ENCODE measurements at places on chromosomes 1 and 21.

DNA sequence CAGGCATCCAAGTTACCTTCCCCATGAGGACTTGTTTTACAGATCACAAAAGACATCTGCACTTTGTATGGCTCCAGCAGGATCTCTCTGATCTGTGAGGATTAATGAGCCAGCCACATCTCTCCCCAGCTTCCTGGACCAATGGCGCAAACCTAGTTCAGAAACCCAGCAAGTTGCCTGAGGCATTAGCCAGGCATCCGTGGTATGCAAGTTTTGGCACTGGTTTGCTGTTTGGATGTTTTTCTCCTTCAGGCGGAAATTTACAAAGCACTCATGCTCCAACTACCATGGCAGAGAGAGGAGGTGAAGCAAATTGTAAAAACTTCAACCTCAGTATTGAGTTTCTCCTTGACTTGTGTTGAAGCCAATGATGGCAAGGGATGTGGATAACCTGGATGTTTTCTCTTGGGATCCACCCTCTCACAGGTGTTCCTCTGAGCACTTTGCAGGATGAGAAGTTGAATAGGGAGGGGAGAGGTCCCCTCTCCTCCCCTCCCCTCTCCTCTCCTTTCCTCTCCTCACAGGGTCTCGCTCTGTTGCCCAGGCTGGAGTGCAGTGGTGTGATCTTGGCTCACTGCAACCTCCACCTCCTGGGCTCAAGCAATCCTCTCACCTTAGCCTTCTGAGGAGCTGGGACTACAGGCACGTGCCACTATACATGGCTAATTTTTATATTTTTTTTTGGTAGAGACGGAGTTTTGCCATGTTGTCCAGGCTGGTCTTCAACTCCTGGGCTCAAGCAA lies 25.6 kb upstream of the ENO1 start:
- DNase-seq: no peak

- no peak for DNase-seq
Observed at GRCh38 chr21:22516230-22516629, 1518.0 kb downstream of the NCAM2 start.

GRCh38 chr1:243730487-243731150 lies 119.4 kb downstream of the AKT3 start:
- DNase-seq: no peak

GRCh38 chr1:160884579-160884978 lies 401 bp downstream of the ITLN1 start:
- DNase-seq: no peak

DNA sequence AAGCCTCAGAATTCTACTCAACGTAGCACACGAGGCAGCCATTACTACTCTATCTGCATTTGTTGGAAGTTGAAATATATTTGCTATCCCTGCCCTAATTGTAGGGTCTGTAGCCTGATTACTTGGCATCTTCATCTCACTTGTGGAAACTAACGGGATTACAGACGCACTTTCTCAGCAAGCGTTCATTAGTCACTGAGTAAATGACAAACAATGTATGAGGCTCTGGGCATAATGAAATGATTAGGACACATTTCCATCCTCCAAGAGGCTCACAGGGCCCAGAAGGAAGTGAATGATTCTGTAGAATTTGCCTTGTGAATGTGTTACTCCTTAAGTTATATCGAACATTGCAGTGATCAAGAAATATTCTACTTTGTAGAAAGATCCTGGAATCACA lies 78.1 kb downstream of the KIF26B start:
- no peak for DNase-seq

DNA sequence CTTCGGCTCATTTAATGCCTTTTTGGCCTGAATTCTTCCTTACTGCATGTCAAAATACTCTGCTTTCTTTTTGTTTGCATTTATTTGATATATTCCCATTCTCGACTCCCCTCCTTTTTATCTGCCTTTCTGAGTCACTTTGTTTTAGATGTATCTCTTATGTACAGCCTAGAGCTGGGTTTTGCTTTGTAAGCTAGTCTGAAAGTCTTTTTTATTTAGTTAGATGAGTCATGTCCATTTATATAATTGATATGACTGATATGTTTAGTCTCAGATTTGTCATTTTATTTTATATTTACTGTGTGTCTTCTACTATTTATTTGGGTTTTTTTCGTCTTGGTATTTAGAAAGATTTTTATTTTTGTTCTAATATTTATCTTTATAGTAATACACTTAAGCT lies 33.6 kb upstream of the GNG5 start:
- no peak for DNase-seq

DNA sequence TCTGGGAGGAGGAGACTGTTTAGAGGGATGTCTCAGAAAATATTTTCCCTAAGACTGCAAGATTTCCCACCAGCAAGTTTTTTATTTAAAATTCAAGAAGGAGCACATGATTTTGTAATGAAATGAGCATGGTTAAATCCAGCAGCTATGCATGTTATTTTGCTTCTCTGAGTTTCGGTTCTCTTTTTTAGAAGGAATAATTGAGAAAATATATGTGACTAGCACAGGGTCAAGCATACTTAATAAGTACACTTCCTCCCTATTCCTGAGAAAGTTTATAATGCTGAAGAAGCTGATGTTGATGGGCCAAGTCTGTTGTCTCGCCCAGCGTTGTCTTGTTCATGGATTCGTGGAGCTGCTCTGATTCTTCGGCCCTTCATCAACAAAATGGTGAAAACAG lies 51.2 kb downstream of the EXO1 start:
- DNase-seq: no peak

DNA sequence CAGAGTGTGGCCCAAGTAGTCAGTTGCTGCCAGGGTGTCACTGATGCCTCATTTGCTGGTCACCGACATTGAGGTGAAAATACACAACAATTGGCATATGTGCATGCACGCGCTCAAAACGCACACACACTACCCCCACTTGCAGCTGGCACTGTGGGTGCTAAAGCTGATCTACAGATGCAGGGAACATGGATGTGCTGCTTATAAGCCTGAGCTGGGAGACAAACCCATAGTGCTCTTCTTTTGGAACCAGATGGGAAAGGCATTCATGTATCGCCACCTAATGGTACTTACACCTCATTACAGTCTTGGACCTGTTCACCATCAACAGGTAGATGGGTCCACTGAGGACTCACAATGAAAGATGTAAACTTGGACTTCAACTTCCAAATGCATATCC lies 70.3 kb upstream of the CAMK1G start:
- no peak for DNase-seq

DNA sequence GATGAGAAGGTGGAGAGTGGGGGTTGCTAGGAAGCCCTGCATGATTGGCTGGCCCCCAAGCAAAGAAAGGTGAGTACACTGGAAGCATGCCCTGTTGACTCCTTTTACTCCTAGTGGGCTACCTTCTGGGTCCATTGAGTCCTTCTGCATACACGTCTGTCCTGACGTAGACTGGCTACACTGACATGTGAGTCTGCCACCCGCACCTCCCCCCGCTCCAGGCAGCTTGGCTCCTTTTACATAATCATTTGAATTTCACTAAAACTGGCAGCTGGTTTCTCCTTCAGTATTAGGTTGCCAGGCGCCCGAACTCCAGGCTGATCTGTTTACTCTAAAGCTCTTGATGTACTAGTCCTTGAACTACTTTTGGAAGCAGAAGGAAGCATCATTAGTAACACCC lies 8.7 kb downstream of the MRPS21 start:
- no peak for DNase-seq
